ENCODE measurements at places on chromosomes 1 and 21.

DNA sequence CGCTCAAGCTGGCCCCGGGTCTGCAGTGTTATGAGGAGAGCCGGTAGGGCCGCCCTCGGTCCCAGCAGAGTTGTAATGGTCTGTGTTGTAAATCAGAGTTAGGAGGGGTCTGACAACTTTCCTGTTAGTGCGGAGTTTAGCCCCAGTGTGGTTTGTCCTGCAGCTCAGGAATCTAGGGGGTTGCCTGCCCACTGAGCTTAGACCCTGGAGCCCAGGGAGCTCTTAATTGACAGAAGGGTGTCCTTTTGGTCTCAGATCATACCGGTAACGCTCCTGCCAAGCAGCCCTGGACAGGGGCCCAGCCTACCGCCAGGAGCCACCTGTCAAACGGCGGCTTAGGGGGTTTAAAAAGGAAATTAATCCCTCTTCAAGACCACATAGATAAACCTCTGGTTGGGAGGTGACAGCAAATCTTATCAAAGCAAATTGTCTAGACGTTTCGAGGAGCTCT, 164.4 kb downstream of the DYRK1A start:
- DNase-seq = no peak

- DNase-seq = no peak
These were observed 23.1 kb downstream of the CYB5RL start for GRCh38 chr1:54176621-54177327.

DNA sequence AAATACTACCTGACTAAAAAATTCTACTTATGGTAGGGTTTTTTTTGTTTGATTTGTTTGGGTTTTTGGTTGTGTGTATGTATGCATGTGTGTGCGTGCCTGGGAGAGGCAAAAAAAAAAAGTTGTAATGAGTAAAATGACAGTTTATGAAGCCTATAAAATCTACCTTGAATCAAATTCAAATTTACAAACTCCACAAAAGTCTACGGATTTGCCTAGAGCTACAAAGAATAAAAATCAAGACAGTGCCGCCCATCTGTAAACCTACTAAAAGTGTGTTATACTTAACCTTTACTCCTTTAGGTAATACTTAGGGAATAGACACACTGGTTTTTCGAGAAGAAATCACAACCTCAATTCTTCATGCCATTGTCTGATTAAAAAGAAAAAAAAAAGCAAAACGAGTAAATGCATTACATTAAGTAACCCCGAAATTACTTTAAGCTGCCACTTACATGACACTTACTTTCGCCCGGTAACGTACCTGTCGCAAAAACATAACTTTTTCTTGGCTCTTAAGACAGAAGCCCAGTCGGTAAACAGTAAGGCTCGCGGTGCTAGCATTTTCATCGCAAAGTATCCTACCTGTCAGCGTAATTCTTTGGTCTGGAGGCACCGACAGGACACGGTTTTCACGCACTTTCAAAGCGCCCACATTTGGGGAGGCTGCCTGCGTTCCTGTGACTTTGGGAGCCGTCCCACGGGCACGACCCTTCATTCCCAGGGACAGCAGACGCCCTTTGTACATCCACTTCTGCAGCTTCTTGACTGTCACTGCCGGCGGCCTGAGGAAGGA, 951 bp downstream of the SYDE2 start:
- no peak for DNase-seq

DNA sequence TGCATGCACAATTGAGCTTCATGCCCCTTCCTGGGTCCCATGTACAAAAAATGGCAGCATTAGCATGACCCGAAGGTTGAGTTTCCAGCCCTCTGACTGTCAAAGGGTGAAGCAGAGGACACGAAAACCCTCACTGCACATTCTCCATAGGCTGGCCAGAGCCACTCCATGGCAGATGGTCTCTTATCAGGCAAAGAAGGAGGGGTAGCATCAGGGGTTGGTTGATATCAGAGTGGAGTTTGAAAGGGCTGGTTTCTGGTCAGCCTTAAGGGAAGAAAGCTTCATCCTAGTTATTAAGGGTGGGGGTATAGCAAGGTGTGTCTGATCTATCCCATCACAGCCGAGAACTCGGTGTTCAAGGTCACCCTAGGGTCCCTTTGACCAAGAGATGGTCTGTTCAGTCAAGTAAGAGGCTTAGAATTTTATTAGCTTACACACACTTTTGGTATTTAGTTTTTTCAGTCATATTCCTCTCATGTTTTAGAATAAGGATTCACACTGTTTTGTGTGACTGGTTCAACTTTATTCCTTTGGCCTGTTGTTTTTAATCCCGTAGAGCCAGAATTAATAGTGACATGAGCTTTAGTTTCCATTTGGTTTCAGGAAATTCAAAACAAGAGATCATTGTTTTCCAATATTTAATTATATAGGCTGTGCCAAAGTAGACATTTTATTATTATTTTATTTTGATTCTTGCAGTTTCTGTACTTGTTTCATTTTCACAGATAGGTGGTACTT, 199.9 kb upstream of the FMN2 start:
- no peak for DNase-seq

GRCh38 chr21:14685568-14685967, 139.5 kb upstream of the SAMSN1 start:
- DNase-seq = no peak

DNA sequence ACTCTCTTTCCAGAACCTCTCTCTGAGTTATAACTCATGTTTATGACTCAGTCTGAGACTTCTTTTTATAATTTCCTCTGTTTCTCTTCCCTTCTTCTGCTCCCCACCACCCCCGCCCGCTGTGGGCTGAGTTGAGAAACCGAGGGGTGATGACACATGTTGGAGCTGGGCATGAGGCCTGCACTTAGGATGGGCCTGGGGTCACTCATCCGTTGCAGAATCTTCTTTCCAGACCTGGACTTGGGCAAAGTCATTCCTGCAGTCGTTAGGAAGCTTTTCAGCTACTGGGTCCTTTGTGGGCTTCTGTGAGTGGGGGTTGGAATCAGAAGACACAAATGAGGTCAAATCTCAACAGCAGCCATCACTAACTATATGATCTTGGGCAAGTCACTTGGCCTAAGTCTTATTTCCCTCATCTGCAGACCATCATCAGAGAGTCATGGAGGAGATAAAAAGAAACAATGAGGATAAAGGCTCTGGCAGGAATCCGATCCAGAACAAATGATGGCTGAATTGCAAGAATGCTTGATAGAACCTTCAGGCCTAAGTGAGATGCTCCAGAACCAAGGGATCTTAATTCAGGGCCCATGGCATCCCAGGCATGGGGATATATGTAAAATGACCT, 53.4 kb downstream of the RPS6KA1 start:
- no peak for DNase-seq

DNA sequence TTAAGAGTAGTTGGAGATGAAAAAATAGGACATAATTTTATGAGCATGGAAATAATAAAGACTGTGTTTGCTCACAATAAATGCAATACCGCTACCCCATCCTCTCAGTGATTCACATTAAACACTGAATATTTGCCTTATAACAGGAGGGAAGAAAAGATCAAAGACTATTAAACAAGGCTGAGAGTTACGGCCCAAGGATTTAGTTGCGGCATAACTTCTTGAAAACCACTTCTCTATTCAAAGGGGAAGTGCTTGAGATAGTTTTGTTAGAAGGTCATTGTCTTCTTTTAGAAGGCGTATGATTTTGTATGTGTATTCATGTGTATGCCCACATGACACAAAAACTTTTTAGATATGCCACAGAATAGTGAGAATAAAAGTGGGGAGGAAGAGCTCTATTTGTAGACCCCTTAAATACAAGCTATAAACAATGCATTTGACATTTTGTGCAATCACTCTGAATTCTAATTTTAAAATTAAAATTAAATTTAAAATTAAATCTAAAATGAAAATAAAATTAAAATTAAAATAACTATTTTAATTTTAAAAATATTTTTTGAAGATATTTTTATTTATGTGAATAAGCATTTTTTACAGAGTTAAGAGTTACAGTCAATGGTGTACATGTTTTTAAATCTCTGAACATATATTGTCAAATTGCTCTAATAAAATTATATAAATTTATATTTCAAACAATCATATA, 986.6 kb upstream of the ADAMTS5 start:
- DNase-seq = no peak

- no peak for DNase-seq
These were observed 100.4 kb upstream of the BRINP3 start for GRCh38 chr1:190578017-190578416.

DNA sequence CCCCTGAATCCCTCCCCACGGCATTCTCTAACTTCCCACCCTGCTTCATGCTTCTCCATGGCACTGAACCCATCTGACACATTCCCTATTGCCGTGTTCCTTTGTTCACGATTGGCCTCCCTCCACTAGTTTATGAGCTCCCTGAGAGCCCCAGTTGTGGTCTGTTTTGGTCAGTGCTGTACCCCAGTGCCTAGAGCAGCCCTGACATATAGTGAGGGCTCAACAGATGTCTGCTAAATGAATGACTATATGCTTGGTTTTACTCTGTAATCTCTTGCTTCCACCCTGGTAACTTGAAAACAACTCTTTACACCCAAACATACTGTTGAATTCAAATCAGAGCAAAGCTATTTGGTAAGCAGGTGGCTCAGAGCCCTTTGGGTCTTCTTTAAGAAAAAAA, 171.1 kb upstream of the EDN2 start:
- no peak for DNase-seq

DNA sequence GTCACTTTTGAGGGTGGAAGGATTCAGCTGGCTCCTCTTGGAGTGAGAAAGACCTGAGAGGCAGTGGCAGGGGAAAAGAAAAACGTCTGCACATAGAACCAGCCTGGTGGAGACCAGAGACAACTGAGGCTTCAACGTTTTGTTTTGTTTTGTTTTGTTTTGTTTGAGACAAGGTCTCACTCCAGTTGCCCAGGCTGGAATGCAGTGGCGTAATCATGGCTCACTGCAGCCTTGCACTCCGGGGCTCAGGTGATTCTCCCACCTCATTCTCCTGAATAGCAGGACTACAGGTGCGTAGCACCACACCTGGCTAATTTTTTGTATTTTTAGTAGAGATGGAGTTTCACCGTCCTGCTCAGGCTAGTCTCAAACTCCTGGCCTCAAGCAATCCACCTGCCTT, 12.3 kb downstream of the SHISAL2A start:
- no peak for DNase-seq

DNA sequence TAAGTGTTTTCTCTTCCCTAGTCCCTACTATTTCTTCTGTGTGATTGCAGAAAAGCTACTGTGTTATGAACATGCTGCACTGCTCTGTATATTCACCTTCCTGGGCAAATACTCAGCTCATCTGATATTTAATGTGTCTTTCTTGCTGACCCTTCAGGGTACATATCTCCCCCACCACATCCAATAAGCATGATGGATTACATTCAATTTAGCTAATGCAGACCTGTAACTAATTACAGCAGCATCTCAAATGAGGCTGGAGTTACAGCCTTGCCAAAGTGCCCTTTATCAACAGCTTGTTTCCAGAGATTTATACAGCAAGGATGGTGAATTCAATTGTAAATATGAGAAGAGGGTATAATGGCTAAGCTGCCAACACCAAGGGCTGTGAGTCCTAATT, 144.0 kb downstream of the KCNH1 start:
- no peak for DNase-seq

- peak; percentile 47 for DNase-seq
These were observed at the start of gene SLC30A1 for GRCh38 chr1:211578640-211579439. SLC30A1 (minus strand) TSS chr1:211579161; CDS start chr1:211578612, 549 bp downstream.

DNA sequence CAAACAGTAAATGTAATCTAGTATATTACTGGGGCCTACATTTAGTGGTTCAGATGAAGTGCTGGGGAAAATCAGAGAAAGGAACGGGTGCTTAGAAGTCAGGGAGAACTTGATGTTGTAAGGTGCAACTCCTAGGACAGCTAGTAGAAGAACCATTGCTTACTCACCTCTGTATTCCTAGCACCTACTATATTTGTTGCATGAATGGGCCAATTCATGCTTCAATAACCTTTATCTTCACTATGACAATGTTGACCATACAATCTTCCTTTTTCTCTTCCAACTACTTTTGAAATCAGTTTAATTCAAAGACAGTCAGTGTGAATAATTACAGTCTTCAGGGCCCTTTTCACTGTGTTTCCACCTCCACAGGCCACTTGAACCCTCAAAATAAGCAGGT, 125.0 kb upstream of the DMRTA2 start:
- DNase-seq = no peak

GRCh38 chr1:2986549-2987305, 34.5 kb upstream of the ACTRT2 start:
- DNase-seq = no peak

GRCh38 chr1:170067253-170067819, 7.2 kb downstream of the KIFAP3 start:
- DNase-seq = no peak

DNA sequence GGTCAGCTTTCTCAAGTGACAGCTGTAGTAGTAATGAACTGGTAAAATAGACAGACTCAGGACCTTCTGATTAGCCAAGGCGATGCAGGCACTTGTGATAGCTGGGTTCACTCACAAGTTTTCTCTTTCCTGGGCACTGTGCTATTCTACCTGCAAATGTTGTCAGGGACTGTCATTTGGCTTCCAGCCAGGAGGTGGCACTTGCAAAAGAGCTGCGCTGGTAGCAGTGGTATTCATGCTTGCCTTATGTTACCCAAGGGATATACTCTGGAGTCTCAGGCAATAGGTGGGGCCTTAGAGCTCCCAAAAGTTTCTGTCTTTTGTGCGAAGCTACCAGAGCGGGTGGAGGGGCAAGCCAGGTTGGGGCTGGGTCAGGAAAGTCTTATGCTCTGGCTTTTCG, 23.5 kb downstream of the IFI44 start:
- no peak for DNase-seq

DNA sequence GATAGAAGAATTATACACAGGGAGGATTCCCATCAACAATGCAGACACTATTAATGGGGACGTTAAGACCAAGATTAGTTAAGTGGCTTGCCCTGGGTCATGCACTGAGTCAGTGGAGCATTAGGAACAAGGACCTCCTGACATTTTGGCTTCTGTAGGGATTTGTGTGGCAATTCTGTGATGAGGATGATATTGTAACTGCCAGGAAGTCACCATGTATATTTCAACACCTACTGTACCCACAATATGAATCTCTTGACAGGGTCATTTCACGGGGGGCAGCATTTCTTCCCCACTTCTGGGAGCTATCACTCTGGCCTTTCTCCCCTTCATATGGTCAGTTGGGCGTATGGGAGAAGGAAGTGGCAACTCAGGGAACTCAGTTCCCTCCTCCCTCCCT, 134.9 kb downstream of the RUNX1 start:
- DNase-seq = no peak

DNA sequence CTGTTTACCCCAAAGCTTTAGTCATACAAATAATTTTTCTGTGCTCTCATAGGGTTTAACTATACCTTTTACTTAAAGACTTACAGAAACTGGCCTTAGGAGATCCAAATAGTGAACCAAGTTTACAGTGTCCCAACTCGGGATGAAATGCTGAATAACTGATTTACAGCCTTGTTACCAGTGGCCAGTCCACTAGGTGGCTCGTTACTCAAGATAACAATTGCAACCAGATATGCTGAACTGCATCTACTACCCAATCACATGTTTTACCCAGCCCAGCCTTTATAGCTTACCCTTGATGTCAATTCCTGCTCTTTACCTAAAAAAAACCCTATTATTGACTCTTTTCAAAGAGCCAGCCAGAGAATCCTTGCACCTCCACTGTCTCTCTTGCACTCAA, 1148.8 kb upstream of the ADGRL4 start:
- no peak for DNase-seq

- no peak for DNase-seq
These were observed 25.2 kb upstream of the IKBKE start for GRCh38 chr1:206445116-206445515.

- no peak for DNase-seq
These were observed 66.2 kb upstream of the WDR26 start for GRCh38 chr1:224500796-224501195.
